Natural killer cell (primary cell): ENCODE measurements at places on chromosomes 5 and 9.
A peak's percentile ranks its signal among the peaks of the same experiment; 100 is the strongest.

DNA sequence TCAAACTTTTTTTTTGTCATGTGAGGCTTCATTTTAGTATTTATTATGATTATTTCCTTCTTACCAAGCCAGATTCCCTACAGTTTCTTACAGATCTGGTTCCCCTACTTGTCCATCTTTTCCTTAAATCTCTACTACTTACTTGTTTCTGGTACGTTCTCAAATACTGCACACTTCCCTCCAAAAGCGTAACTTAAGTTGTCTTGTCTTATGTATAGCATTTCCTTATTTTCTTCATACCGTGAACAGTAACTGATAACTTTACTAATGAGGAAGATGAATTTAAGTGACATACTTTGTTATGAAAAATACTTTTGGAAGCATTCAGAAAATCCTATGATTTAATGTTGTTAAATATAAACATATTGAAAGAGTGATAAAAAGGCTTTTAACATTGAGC lies 67.3 kb downstream of the PARP8 start:
- DNase-seq, result no peak

DNA sequence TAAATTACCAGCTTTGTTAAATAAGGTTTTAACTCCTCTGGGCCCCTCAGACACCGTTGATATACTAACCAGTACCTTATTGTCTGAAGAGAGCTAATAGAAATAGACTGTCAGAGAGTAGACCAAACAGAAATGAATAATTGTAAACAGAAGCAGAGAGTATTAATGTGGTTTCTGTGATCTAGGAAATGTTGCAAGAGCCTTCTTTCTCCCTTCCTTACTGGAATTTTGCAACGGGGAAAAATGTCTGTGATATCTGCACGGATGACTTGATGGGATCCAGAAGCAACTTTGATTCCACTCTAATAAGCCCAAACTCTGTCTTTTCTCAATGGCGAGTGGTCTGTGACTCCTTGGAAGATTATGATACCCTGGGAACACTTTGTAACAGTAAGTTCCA lies 5.1 kb downstream of the TYRP1 start:
- DNase-seq, result no peak

DNA sequence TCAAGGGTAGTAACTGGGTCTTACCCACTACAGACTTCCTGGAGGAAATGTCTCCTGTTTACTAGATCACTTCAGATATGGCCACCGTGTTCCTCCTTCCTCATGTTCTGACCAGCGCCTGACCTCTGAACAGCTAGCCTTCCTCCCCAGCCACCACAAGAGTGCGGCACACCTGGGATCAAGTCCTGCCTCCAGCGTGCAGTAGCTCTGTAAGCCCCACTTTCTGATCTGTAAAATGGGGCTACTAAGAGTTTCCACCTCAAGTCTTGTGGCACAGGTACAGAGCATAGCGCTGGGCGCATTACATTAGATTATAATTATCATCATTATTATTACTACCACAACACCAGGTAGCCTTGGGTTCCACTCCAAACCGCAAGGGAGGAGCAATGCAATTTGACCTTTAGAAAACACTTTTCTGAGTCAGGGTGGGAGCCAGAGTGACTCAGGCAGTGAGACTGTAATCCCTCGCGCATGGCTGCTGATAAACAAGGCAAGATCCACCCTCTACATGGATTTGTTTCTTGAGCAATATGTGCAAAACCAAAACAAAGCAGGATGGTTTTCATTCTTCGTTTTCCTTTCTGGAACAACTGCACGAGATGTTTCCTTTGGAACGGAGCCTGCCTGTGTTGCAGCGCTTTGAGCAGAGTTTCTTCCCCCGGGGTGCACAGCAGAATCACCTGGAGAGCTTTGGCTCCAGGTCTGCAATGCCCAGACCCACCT lies 65.0 kb upstream of the ANGPTL2 start:
- no peak for DNase-seq

- no peak for DNase-seq
Measured at GRCh38 chr9:95666096-95666784, 149.5 kb upstream of the PTCH1 start.

DNA sequence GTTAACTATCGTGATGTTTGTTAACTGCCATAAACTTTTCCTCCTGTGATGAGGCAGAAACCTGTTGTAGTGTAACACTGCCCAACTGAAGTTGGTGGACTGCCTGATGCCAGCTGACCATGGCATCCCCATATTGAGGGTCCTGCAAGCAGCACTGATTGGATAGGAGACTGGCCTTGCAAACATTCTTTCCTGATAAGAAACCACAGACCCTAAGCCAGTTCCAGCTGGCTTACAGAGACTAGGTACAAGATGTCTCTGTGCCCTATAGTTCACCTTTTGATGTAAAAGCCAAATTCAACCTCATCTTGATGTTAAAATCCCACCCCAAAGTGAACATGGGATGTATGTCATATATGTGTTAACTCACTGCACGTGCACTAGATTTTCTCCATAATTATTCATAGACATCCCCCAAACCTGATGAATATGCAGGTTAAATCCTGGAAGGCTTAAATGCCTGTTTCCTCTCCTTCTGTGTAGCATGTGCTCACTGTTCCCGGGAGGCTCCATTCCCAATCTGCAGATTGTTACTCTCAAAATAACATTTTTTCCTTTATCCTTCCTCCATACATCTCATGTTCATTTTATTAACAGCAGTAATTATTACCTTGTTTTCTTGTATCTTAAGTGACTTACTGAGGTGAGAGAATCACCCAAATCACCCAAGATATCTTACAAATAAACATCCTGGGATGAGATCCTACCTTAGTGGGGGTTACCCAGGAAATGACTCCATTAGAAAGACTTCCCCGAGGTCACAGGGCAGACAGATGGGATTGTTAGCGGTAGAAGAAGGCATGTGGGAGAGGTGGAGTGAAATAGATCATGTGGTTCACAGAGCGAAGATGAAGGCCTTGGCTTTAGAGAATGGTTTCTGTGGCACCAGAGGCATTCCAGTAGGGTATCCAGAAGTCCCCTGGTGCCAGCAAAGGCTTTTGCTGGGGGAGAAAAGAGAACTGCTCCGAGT lies 566.7 kb downstream of the CCDC171 start:
- DNase-seq, result no peak

DNA sequence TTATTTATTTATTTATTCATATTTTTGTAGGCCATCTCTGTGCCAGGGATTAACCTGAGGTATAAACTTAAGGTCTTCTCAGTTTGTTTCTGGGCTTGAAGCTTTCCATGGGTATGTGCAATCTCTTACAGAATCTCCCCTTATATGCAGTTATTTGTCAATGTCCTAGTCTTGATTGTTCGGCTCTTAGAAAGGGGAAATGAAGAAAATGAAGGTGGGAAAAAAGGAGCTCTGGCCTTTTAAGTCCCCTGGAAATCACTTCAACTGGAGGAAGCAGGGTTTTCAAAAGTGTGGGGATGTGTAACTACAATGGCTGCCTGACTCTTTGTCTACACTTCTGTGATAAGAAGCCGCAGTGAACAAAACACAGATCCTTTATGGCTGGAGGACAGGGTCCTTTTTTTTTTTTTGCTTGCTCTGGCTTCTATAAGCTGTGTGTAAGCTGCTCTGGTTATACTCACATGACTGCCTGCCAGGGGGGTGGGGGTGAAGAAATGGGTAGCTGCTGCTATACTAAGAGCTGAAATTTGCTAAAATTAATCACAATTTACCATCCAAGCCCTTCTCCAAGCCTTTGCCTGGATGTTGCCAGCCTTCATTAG lies 33.7 kb downstream of the CENPP start:
- DNase-seq, result no peak

- no peak for DNase-seq
Measured at GRCh38 chr5:179439181-179439985, 94.1 kb upstream of the ADAMTS2 start.

DNA sequence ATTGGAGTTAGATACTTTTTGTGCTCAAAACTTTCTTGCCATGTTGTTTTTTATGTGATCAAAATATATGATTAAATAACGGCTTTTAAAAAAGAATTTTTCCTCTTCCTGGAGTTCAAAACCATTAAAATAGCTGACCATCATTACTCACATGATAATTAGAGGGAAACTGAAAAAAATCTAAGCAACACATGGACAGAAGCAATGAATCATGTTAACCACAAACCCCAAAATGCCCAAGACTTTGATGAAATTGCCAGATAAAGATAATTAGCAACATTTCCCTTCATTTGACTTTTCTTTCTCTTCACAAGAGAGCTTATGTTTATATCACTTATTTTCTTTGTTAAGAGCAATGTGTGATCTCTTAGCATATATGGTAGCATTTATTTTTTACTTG lies 1294.2 kb downstream of the EFNA5 start:
- DNase-seq, result no peak

DNA sequence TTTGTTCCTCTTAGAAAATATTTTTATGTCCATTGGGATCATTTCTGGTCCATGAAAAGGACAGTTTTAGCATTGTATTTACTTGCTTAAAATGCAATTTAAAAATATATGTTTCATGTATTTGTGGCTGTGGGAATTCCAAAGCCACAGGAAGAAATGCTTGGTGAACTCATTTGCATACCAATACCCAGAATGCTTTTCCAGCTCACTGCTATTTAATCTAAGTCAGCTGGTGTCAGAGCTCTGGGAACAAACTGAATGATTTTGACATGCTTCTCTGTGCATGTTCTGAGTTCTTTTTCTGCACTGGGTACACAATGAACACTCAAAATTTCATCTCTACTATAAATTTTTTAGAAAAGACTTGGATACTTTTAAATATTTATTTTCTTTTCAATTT lies 482.8 kb upstream of the ARRDC3 start:
- no peak for DNase-seq

GRCh38 chr9:117777823-117778222 lies 73.6 kb downstream of the TLR4 start:
- no peak for DNase-seq

- DNase-seq, result no peak
Measured at GRCh38 chr5:164007064-164007463, 501.6 kb downstream of the MAT2B start.

GRCh38 chr5:50352382-50352781 lies 88.7 kb downstream of the EMB start:
- DNase-seq, result no peak

DNA sequence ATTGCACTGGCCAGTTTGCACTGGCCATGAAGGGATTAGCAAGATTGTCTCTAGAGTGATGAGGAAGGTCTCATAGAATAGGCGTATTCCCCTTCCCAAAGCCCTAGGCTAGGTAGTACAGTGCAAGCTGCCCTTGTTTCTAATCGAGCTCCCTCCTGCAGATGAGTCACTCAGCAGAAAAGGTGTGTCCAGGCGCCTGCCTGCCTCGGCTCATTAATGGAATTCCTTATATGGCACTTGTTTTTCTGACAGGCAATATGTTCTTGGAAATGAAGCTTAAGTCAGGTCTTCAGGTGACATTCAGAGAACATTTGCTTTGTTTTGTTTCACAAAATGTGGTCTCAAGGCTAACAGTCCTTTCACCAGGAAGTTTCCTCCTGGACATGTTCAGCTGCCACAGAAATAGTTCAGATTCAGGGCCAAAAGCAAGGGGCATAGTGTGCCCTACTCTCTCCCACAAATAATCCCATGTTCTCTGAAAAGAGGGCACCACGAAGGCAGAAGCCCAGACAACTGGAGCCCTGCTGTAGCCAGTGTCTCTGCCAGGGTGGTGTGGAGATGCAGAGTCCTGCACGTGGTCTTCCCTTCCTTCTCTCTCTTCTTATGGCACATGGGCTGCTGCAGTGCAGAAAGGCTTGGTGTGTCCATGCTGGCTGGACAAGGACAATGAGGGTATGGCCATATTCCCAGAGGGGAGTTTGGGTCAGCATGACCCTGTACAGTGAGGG lies 281.1 kb upstream of the MAP3K1 start:
- peak; percentile 10 for DNase-seq

GRCh38 chr9:112348257-112349007 lies 15.0 kb upstream of the PTBP3 start:
- DNase-seq, result peak; percentile 31

GRCh38 chr9:92206488-92206887 lies 87.0 kb downstream of the IARS1 start:
- no peak for DNase-seq

DNA sequence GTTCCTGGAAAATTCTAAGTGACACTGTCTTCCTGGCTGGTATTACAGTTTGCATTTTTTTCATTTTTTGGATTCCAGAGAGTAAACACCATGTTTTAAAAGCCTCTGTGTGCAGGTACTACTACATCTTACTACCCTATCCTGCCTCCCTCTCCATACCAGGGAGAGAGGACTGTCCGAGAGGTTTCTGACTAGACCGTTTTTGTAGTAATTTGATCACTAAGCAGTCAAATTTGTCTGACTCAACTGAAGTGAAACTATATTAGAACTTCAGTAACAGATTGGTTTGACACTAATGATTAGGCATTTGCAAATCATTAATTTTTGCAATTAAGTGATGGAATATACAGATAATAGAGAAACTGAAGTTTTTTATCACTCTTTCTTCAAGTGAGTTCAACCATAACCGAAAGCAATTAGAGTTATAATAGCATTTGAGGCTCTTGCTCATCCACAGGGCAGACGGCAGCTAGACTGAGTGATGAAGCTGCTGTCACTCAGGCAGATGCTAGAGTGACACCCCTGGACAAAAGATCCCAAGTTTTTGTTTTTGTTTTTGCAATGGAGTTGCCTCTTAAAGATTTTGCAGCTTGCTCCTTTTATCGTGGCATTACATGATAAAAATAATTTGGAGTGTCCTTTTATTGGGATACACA lies 44.3 kb downstream of the SMARCA2 start:
- no peak for DNase-seq

DNA sequence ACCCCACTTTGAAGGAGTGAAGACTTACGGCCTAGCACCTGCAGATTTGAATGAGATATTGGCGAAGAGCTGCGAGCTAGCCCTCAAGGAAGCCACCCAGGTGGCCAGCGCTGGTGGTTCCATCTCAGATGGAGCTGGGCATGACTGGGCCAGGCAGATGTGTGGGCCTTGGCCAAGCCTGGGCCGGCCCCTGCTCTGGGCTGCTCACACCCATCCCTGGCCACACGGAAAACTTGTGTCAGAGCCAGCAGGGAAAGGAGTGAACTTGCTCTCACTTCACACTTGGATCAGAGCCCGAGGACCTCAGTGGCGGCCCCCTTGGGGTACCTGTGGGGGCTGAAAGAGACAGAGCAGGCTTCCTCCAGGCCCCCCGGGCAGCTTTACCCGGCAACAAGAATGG lies 44.2 kb downstream of the ROPN1L start:
- DNase-seq, result no peak

DNA sequence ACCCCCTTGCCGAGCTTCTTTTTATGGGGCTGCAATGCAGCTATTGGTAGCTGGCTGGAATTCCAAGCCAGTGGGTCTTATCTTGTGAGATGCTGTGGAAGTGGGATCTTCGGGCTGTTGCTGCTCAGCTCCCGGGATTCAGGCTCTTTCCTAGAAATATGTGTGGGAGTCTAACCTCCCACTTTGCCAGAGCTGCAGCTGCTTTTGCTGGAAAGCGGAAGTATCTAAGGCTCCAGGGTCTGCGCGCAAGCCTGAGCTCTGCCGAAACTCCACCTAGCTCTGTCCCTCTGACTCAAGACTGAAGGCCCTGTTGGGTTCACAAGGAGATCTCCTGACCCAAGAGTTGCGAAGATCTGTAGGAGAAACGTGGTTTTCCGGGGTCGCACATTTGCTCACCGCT lies 151.1 kb upstream of the ANKRD55 start:
- DNase-seq, result no peak
